NCI-H1694 treated with DMSO at 0.1 percent for 48 hours (cell line): ENCODE measurements at places on chromosomes 16 and 17.

DNA sequence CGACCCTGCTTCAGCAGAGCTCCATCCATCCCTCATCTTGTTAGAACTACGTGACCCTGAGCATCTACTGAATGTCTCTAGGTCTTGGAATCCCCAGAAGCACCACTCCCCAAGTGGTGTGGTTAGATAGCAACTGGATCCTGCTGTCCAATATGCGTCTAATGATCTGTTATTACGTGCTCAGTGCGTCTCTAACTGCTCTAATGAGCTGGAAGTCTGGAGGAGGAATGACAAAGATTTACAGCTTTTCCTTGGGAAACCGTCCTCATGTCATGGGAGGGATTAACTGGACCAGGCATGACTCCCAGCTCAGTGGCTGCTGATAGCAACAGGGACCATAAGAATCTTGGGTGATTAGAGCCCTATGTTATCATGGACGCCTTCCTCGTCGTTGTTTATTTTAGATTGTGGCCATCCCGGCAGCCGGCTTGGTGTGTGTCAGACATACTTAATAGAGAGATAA lies 150.9 kb downstream of the HS3ST3B1 start:
- no peak for DNase-seq

DNA sequence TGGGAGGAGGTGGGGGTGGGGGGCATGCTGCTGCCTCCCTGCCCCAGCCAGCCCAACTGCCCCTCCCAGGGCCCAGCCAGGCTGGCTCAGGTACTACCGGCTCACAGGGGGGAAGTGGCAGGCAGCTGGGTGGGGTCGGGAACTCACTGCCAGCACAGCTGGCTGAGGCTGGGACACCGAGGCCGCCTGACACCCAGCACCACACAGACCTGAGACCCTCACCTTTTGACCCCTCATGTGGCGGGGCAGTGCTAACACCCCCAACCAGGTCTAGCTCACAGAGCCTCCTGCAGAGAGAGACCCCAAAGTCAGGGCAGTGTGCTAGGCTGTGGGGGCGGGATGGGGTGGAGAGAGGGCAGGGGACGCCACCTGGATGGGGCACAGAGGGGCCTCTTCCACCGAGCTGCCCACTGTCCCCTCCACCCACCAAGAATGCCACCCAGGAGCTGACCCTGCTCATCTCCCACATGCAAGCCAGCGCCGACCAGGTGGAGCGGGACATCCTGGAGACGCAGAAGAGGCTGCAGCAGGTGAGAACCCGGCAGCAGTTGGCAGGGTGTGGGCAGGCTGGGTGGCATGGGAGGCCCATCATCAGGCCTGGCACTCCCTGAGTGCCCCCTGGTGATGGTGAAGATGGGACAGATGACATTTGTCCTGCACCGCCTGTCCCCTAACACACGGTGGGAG lies 3.0 kb downstream of the EVPLL start:
- no peak for DNase-seq

DNA sequence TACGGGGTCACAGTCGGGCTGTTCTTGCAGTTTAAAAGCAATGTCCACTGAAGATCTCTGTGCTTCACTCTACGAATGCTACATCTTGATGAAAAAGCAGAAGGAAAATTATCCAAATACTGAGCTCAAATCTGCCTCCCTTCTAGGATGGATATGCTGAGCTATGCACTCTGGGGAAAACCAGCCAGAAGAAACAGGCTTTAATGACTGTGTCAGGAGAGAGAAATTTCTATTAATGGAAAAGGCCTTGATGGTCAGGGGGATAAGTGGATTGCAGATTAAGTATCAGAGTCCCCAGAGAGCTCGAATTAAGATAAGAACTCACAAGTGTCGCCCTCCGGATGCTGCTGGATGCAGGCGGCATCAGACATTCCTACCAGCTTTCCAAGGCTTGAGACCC lies 39.6 kb upstream of the RCVRN start:
- no peak for DNase-seq

- DNase-seq, result no peak
These were observed 87.7 kb downstream of the ENGASE start for GRCh38 chr17:79162012-79162963.

- DNase-seq, result no peak
These were observed 13.5 kb downstream of the GNAO1 start for GRCh38 chr16:56204816-56205215.
